ENCODE measurements at places on chromosomes 16 and 17.

DNA sequence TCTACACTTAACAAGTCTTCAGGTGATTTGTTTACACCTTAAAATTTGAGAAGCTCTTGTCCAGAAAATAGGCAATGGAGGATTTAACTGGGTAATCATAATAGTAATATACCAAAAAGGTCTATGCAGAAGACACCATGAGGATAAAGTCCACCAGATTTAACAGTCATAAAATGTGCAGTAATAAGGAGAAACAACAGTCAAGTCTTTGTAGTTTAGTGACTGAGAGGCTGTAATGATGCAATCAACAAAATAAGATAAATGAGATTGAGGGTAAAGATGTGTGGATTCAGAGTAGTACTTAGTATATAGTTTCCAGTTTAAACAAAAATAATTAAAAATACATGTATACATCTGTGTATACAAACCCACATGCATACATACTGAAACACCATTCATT is 91.2 kb downstream of the STXBP4 start:
- no peak for DNase-seq

GRCh38 chr17:76905036-76905435 is 36.8 kb downstream of the MGAT5B start:
- no peak for DNase-seq

DNA sequence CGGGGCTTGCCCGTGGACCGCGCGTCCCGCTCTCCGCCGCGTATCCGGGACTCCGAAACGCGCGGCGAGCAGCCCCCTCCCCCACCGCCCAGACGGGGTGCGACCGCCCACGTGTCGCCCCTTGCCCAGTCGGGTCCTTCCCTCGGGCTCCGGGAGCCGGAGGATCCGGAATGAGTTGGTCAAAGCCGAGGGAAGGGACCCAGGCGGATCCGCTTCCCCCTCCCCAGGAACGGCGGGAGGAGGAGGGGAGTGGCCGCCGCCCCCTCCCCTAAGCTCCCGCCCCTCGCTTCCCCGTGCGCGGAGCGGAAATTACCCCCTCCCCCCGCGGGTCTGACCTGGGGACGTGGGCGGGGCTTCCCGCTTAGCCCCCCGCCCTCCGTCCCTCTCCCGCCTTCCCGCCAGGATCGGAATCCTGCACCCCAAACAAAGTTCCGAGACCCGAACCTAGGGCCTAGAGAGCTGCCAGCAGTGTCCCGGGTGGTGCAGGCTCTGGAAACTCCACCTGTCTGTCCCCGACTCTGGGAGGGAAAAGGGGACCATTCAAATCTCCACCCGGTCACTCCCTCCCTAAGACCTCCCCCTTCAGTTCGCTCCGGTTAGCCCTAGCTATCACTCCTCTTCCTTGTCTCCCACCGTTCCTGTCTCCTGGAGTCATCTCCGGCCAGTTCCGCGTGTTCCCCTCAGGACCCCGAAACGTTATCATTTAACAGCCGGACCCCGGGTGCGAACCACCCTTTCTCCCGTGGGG is 1.0 kb upstream of the IGF2BP1 start:
- DNase-seq = no peak

DNA sequence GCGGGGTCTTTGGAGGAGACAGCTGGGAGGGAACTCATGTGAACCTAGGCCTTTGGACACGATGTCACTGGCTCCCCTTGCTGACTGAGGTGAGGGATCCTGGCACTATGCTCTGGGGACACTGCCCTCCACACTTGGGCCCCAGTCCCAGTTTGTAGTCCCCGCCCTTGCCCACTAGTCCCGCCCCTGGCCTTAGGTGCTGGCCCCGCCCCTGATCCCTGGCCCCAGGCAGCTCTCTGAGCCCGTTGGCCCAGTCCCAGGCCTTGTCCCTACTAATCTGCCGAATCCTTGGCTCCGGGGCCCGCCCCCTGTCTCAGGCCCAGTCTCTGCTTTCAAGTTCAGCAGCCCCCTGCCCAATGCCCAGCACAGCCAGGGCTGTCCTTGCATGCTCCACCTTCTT is 61.0 kb downstream of the SMPD3 start:
- no peak for DNase-seq

- DNase-seq = no peak
Observed at GRCh38 chr17:73390221-73390620, 78.4 kb upstream of the CDC42EP4 start.

GRCh38 chr17:27320222-27320560 is 26.3 kb downstream of the WSB1 start:
- no peak for DNase-seq

- DNase-seq = no peak
Observed at GRCh38 chr17:56350592-56350991, 197.3 kb downstream of the ANKFN1 start.

GRCh38 chr16:81738783-81739496 is 40.2 kb upstream of the PLCG2 start:
- DNase-seq = no peak

GRCh38 chr17:31595076-31595475 is 203.6 kb downstream of the RAB11FIP4 start:
- no peak for DNase-seq

DNA sequence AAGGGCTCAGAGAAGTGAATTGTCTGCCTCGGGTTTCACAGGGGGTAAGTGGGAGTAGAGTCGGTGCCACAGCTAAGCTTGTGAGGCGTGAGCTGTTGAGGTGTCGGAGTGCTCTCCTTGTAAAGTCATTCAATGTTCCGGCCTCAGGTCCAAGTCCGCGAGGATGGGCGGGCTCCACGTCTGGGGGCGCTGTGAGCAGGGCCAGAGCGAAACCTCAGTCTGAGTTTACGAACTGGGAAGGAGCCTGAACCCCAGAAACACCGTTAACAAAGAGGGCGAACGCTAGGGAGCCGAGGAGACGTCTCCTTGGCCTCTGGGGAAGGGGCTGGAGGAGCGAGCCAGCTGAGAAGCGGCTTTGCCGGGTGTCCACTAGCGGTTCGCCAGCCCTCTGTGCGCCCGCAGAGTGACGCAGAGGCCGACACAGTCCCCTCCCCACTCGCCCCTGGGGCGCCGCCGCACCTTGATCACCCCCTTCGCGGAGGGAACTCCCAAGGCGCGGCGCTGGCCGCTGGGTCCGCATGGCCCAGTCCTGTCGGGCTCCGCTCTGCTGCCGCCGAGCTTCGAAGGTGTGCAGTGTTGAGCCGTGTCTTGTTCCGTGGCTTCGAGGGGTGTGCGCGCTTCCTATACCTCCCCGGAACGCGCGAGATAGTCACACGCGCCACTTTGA is 4.9 kb downstream of the IRX3 start:
- no peak for DNase-seq

GRCh38 chr17:78993981-78994671 is 14.4 kb upstream of the LGALS3BP start:
- no peak for DNase-seq

DNA sequence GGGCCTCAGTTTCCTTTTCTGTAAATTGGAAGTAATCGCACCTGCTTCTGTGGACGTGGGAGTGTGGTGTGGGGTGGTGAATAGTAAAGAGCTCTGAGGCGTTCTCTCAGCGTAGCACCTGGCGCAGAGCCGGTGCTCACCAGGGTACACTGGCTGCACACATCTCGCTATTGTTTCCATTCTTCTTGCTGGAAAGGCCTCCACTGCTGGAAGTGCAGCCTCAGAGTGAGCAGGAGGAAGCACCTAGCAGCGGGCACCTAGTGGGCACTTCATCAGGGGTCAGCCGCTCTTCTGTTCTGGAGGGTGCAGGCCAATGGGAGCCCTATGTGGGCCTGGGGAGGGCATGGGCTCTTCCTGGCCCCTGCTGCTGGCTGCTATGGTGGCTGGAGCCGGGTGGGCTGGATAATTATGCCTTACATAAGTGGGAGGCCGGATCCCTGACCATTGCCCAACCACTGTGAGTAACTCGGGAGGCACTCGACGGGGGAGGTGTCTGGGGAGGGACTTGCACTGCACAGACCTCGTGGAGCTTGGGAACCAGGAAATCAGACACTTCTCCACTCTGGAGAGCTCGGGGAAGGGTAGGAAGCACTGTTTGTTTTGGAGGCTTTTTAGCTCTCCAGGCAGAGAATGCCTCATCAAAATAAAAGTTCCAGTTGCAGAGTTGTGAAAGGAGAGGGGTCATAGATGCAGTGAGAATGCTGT is 1.7 kb downstream of the MAP2K3 start:
- no peak for DNase-seq

DNA sequence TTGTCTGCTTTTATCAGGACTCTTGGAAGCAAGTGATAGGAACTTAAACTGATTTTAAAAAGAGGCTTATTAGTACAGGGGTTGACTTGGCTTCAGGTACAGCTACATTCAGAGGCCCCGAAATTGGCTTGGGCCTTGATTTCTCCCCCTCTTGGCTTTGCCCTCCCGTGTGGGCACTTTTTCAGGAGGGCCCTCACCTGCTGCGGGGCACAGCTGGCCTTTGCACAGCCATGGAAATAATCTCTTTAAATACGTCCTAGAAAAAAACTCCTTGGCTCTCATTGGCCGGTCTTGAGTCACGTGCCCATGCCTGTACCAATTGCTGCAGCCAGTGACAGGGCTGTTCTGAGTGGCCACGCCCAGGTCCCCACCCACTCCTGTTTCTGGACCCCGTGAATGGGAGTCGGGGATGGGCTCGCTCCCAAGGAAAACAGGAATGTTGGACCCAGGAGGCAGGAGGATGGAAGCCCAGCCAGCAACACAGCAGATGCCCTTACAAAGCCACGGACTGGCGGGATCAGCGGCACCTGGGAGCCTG is 15.0 kb downstream of the CA5A start:
- DNase-seq = no peak

DNA sequence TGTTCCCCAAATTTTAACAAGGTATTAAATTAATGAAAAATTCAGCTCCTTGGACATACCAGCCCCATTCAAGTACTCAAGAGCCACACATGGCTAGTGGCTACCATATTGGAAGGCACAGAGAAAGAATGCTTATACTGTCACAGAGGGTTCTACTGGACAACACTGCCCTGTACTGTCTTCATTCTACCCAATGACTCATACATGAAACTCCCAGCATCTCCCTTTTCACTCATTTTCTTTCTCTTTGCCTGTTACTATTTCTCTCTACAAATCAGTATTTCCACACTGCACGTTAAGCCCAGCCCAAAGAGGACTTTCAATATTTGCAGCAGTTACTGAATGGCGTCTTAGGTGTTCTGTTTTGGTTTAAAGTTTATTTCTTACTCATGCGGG is 72.1 kb upstream of the RCVRN start:
- DNase-seq = no peak

DNA sequence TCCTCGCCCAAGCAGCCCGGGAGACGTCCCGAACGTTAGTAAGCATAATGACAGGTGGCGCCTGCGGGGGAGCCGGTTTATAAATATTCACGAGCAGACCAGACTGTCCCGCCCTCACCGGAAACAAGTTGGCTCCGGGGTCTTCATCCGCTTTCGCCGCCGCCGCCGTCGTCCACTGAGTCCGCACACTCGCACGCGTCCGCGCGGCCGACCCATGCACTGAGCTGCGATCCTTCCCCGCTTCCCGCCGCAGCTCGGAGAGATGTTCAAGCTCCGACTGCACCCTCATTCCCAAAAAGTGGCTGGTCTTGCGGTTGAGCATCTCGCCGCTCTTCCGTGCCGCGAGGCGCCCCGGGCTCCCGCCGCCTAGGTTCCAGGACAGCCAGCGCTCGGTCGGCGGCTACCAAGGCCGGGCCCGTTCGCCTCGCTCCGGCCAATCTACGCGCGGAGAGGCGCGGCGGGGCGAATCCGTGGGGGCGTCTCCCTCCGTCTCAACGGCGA is 385 bp downstream of the CFAP119 start:
- no peak for DNase-seq
